Cortex of kidney (tissue), 1 donor: ENCODE measurements at places on chromosomes 2 and 18.

- DNase-seq, result no peak
Observed at GRCh38 chr18:49814147-49814499, 790 bp upstream of the ACAA2 start.

DNA sequence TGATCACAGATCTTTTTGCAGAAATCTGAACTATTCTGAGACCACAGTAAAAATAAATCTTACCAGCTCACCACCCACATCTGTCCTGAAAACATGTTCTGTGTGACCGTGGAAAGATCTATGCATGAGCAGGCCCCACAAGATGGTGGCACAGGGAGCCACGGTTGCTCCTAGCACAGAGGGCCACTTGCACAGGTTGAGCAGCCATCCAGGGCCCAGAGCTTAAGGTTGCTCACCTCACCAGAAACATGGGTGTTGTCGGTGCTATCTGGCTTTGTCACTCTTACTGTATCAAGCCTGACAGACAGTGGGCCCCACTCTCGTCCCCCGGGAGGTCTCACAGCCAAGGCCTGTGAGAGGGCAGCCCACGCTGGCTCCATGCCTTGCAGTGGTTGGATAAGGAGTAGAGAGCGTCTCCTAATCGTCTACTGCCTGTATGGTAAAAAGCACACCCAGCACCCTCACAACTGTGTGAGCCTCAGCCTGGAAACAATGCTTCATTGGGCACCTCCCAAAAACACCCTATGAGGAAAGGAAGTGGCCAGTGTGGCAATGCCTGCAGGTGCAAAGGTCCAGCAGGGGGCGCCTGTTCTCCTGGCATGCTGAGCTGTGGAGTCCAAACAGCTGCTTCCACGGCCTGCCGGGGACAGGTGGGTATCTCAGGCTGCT, 19.6 kb downstream of the TUBB6 start:
- no peak for DNase-seq

DNA sequence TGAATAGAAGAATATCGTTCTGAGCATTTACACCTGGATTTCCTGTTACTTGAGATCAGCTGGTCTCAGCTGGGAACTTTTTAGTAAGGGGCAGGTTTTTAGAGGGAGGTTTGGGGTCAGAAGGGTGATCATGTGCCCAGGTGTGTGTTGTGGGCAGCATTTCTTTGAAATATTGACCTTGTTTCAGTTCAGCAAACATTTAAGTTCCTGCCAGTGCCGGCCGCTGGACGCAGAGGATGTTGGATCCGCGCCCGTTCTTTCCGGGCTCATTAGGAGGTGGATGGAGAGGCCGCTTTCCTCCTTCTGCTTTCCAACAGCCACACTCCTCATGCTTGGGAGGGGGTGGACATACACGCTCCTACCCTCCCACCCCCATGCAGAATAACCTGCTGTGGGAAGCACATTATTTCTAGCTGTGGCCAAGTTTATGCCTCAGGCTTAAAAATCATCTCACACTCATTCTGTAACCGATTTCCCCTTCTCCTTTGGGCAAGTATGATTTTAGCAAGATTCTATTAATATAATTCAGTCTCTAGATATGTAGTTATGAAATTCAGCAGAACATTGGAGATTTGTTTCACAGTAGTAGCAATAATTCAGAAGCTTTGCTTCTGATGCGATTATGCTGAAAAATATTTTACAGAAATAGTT, 131.4 kb downstream of the ZNF236 start:
- DNase-seq, result no peak

DNA sequence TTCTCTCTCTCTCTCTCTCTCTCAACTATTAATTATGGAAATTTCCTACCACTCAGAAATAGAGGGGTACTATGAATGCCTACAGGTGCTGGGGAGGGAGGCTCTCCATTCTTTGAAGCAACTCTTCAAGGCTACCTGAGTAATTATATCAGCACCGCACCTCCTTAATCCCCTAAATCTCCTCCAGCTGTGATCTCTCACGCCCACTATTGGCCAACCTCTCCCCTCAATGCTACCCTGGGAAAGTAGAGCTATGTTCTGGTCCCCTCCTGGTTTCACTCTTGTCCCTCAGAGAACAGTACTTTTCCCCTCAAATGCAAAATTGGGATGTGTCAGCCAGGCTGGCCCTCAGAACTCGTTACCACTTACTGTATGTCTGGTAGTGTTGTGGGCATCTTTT, 1.6 kb downstream of the MOCOS start:
- no peak for DNase-seq

DNA sequence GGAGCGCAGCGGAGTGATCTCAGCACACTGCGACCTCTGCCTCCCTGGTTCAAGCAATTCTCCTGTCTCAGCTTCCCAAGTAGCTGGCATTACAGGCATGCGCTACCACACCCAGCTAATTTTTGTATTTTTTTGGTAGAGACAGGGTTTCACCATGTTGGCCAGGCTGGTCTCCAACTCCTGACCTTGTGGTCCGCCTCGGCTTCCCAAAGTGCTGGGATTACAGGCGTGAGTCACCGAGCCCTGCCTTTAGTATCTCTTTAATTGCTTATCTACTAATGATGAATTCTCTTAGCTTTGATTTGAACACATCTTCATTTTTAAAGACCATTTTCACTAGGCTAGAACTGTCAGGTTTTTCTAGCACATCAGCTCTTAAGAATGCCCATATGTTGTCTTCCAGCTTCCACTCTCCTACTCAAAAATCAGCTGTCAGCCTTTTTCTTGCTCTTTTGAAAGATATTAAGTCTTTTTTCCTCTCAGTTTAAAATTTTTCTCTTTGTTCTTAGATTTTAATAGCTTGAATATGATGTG, 16.1 kb upstream of the MFSD2B start:
- no peak for DNase-seq

GRCh38 chr18:75211002-75211621, 515 bp downstream of the TSHZ1 start:
- no peak for DNase-seq

DNA sequence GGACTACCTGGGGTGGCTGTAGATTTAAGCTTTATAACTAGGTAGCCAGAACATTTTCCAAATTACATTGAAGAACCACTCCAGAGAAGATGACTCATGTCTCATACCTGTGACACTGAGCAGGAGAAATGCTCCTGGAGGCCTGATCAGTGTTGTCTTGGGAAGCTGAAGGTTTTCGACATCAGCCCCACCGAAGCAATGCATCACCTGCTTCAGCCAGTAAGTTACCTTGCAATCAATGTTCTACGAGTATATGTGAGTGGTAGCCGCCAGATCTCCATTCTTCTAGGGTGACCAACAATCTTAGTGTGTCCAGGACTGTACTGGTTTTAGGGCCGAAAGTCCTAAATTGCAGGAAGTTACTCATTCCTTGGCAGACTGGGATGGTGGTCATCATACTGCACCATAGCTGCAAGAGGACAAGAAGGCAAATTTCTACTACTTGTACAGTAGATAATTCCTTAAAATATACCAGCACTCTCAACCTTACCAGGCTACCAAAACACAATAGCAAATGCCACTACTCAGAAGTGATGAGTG, 109.3 kb upstream of the LINC00305 start:
- no peak for DNase-seq

DNA sequence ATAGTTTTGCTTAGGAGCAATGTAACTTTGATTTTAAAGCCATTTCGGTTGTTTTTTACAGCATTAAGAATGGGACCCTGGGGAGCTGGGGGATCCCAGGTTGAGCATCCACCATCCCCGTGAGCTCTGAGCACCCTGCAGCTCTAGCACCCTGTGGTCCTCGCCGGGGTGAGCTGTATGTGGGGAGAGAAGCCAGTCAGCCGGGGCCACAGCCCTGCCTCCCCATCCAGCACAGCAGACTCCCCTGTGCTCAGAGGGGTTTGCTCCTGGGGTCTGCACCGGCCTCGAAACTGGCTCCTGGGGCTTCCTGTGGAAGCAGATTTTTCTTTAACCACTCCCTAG, 1.3 kb downstream of the COL6A3 start:
- DNase-seq, result no peak

DNA sequence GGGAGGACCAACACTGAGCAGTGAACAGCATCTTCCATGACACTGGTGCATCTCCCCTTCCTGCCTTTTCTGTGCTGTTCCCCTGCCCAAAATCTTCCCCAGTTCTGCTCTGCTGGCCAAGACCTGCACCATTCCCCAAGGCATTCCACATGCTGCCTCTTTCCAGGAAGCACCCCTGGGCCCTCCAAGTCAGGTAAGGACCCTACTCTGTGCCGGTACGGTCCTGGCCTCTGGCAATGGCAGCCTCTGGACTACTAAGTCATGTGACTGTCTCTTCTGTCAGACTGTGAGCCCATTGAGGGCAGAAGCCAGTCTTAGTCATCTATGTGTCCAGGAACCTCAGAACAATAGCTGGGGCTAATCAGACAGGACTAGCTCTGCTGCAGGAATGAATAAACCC, 282.0 kb downstream of the MYCN start:
- DNase-seq, result no peak

DNA sequence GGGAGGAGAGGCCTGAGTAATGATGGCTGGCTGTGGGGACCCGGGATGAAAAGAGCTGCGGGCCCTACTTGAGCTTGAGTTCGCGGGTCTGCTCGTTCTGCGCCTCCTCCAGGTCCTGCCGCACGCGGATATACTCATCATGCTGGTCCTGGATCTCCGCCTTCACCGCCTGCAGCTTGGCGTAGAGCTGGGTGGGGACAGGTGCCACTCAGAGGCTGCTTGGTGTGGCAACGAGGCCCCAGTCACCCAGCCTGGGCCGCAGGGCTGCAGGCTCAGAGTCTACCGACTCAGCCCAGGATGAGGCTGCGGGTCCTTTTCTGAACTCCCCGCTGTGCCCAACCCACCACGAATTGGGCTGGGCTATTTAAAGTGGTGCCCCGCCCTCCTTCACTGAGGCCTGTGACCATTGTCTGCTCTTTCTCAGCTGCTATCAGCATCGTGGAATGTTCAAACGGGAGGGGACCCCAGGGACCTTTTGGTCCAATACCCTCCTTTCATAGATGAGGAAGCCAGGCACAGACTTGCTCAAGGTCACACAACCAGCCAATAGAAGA, 28.0 kb downstream of the KIF3C start:
- no peak for DNase-seq

DNA sequence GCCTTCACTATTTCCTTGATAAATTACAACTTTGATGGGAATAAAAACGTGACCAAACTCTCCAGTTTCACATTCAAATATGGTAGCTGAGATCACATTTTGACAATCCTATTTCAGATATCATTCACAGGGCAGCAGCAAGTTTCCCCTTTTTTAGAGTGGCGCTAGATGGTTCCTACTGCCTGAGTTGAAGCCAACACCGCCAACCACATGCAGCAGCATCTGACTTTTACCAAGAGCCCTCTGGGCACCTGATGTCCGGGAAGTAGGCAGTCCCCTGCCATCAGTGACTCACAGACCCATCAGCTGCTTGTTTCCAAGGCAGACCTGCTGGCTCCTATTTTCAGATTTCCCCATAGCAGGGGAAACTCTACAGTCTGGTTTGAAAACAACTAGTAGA, 4.0 kb upstream of the MREG start:
- DNase-seq, result no peak

DNA sequence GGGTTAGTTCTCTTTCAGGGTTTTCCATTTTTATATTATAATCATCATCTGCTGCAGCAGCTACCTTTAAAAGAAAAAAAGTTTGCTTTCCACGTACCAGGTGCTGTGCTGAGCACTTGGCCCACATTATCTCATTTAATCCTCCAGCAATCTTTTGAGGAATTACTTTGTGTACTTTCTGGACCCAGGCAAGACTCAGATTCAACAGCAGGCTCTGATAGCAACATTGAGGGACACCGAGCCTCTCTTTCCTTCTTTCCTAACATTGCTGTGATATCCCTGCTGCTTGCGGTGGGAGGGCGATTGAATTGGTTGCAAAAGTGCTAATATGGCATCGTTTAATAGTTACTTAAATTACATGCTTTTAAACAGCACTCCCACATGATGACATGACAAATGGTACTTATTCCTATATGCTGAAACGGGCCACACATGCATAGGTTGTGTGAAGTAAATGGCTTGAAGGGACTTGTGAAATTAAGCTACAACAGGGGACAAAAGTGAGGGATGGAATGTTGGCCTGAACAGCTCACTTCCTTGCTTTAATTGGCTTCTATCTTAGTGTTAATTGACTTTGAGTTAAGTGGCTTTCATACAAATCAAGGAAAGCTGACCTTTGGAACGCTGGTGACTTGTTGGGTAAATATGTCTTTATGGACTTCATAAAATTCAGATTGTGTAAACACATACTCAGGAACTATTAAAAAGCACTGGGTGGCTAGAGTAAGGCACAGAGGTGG, 21.2 kb downstream of the SPRED2 start:
- no peak for DNase-seq

GRCh38 chr2:217179854-217180253, 320.0 kb upstream of the TNP1 start:
- no peak for DNase-seq

DNA sequence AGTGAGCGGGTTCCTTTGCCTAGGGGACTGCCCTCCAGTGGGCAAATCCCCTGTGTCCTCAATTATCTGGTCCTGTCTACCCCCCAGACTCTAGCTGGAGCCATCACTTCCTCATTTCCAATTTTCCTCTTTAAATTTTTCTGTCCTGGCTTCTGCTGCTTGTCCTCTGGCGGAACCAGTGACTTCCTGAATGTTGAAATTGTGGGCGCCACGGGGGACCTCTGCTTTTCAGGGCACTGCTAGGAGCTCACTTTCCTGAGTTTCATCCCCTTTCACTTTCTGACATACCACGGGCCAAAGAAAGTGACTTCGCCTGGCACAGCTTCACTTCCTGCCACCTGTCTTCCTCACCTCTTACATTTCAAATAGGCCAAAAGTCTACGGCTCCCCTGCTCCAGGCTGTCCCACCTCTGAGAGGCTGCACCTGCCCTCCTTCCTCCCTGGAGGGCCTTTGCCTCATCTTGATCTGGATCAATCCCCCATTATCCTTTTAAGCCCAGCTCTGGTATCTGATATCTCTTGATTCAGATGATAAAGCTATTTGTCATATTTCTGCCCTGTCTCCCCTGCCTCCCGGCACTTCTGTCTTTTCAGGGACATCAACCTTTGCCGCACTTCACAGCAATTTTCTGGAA, 1.4 kb upstream of the MARCO start:
- no peak for DNase-seq

GRCh38 chr2:68806511-68807109, 64.6 kb downstream of the BMP10 start:
- no peak for DNase-seq

DNA sequence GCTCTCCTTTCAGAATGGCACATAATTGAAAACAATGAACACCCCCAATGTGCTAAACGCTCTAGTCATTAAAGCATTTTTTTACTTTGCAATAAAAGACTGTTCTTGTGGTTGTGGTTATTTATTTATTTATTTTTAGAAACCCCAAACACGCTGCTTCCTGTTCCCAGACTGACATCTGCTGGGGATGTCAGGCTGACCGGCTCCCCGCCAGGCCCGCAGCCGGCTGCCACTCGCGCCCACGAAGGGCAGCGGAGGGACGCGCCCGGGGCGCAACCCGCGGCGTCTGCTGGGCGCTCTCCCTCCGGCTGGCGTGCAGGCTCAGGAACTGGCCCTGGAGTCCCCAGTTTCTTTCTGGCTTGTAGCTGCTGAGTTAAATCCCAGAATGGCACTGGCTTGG, 83.1 kb upstream of the SP3 start:
- no peak for DNase-seq
